GM12892 (cell line): ENCODE measurements at places on chromosomes 6 and 20.

- DNase-seq, result no peak
Measured at GRCh38 chr20:2005359-2005758, 11.5 kb upstream of the PDYN start.

- no peak for DNase-seq
Measured at GRCh38 chr20:41480054-41480770, 113.6 kb upstream of the EMILIN3 start.

GRCh38 chr20:43749734-43750294 lies 23.0 kb upstream of the GTSF1L start:
- peak; percentile 67 for DNase-seq

GRCh38 chr6:151211075-151211474 lies 28.7 kb upstream of the AKAP12 start:
- no peak for DNase-seq

DNA sequence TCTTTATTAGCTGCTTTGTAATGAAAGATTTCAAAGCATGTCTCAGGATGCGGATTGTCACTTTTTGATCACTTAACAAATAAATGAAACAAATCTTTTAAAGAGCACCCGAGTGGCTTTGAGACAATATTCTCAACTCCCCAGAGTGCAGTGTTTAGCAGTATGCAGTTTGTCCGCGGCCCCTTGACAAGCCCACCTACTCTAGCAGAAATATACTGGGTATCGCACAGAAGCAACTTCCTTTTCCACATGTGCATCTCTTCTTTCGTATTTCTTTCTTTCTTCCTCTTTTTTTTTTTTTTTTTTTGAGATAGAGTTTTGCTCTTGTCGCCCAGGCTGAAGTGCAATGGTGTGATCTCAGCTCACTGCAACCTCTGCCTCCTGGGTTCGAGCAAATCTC lies 84.5 kb upstream of the FAM184A start:
- no peak for DNase-seq

DNA sequence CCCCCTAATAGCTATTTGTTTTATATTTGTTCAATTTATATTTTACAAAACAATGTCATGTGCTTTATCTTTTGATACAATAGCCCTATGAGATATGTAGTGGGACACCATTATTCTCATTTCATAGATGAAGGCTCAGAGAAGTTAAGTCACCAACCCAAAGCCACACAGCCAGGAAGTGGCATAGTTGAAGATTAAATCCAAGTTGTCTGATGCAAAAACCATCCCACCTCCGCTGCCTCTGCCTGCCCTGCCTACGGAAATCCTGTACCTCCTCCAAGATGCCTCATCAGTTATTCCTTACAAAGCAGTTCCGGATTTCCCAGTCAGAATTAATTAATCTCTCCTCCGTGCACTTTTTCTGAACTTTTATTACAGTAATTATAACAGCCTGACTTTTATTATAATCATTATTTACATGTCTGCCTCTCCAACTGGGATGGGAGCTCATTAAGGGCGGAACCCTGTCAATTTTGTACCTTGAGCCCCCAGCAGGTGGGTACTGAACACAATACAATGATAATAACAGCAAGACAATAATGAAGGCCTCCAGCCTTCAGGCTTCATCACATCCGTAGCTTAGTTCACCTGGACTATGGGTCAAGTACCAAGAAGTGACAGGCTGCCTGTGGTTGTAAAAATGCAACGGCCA lies 54.7 kb downstream of the LRFN2 start:
- no peak for DNase-seq
